ENCODE measurements at places on chromosomes 16 and 17.

- DNase-seq: no peak
Observed at GRCh38 chr17:36641331-36641876, 40.0 kb downstream of the MRM1 start.

GRCh38 chr17:58531661-58532554 is 17.5 kb upstream of the MTMR4 start:
- peak; percentile 69 for DNase-seq

- no peak for DNase-seq
Observed at GRCh38 chr16:50282010-50282538, 15.7 kb downstream of the ADCY7 start.

DNA sequence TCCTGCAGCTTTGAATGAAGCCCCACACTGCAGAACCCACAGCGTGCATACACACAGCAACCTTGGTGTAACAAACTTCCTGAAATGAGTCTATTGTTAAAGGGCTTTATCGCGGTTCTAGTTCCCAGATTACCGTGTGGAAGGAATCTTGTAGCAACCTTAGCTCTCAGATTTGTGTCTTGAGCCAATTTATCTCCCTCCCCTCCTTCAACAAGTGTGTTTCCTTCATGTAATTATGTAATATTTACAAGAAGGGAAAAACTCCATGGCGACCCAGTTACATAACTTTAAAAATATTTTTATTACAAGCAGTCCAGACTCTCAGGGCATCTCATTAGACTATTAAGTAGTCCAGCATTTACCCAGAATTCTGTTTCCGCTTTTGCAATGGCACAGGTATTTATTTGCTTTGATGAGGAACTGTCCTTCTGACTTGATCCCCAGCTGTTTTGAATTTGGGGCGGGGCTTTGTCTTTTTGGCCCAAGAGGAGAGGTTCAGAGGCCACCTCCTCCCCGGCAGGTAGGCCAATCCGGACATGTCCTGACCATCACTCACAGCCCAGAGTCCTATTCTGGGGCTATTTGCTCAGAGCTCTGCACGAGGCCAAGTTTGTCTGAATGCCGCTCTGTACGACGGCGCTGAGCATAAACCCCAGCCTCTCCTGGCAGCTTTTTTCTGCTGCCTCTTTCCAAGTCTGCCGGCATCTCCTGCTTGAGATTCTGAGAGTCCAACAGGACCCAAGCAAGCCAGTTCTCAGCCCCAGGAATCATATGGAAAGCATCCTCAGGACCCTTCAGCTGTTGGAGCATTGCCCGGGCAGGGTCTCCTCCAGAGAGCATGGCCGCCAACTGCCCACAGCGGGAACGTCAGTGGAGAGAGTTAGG is 35.6 kb downstream of the CLEC16A start:
- no peak for DNase-seq

DNA sequence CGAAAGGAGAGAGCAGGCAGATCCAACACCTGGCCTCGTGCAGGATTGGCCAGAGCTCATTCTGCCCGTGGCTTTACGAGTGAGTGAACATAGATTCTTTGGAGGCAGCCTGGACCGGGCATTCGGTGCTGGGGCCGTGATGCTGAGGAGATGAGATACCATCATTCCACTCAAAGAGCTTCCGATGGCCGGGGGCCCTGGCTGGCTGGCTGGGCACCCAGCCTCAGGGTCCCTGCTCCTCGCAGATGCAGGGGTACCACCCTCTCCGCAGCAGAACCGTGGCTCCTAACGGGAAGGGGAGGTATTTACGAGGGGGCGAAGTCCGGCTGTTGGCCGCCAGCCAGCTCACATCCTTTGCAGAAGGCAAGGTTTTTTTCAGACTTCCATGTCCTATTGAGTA is 66.1 kb upstream of the FOXF1 start:
- no peak for DNase-seq

GRCh38 chr17:75133001-75133400 is 1.5 kb upstream of the NT5C start:
- DNase-seq: no peak

GRCh38 chr17:81608082-81608481 is 28.8 kb downstream of the NPLOC4 start:
- no peak for DNase-seq

DNA sequence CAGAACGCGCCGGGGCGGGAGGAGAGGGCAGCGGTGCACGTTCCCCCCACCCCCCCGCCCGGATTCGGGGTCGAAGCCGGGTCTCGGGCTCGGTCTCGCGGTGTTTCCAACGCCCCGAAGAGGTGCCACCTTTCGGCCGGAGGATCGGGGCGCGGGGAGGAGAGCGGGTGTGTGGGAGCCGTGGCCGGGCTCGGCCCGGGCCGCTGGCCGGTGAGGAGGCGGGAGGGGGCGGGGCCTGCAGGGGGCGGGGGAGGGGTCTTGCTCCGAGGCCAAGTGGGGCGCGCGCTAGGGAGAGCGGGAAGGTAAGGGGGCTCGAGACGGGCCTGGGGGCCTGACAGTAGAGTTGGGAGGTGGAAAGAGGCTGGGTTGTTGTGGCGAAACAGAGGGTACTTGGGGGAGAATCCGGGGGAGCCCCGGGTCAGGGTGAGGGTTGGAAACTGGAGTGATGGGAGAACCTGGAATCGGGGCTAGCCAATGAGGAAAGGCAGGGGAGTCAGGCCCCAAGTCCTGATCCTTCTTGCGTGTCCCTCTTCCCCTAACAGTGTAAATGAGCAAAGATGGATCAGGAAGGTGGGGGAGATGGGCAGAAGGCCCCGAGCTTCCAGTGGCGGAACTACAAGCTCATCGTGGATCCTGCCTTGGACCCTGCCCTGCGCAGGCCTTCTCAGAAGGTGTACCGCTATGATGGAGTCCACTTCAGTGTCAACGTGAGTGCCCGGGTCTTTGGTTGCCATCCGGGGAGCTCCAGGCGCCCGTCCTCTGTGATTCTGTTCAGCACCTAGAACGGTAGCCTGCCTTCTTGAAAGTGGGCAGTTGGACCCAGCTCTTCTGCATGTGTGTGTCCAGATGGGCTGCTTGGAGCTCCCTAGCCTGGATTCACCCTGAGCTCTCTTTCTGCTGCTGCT is 873 bp downstream of the SETD1A start:
- DNase-seq: peak; percentile 78

DNA sequence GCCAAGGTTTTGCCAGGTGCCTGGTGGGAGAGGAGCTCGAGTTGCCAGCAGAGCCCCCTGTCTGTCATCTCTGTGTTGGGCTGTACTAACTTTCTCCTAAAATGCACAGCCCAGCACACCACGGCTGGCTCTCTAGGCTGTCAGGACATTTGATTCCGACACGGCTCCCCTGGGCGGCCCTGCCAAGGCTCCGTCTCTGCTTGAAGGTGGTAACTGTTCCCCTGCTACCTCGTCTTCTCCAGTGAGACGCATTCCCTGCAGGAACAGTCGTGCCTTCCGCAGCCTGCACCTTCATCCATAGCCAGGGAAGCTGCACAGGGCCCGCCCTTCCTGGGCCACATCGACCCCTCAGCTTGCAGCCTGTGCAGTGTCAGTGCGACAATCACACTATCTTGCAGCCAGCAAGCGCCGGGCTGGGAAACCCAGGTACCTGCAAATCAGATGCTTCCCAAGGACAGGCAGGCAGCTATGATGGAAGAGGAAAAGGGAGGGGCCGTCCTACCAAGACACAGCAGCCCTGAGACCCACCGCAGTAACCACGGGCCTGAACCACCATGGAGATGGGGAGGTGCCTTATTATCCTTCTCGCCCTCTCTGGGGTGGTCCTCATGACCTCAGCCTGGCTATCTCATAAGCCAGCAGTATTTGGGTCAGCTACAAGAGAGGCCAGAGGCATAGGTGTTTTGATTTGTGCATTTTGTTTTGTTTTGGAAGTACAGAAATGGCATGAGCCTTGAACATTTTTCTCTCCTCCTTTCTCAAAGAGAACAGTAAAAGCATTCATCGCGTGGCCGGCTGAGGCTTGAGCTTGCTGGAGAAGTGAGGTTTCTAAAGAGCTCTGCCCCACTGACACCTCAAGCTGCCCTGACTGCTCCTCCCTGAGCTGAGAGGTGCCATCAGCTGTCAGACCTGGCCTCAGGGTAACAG is 361.7 kb upstream of the TNRC6C start:
- no peak for DNase-seq

DNA sequence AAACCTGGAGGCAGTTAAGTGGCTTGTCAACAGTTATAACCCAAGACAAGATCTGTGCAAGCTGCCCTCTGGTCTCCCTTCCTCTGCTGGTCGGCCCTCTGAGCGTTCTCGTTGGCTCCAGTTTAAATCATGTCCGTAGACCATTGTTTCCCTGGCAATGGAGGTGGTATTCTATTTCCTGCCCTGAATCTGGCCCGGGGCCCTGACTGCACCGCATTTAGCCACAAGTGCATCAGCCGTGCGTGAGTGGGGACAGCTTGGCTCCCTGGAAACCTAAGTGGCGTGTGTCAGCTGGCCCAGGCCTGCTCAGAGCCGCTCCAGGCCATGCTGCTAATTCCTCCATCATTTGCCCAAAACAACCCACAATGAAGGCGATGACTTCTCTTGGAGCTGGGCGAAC is 15.0 kb upstream of the MYLK3 start:
- DNase-seq: no peak

- DNase-seq: no peak
Observed at GRCh38 chr17:49229076-49229804, 1.3 kb downstream of the PHOSPHO1 start.

DNA sequence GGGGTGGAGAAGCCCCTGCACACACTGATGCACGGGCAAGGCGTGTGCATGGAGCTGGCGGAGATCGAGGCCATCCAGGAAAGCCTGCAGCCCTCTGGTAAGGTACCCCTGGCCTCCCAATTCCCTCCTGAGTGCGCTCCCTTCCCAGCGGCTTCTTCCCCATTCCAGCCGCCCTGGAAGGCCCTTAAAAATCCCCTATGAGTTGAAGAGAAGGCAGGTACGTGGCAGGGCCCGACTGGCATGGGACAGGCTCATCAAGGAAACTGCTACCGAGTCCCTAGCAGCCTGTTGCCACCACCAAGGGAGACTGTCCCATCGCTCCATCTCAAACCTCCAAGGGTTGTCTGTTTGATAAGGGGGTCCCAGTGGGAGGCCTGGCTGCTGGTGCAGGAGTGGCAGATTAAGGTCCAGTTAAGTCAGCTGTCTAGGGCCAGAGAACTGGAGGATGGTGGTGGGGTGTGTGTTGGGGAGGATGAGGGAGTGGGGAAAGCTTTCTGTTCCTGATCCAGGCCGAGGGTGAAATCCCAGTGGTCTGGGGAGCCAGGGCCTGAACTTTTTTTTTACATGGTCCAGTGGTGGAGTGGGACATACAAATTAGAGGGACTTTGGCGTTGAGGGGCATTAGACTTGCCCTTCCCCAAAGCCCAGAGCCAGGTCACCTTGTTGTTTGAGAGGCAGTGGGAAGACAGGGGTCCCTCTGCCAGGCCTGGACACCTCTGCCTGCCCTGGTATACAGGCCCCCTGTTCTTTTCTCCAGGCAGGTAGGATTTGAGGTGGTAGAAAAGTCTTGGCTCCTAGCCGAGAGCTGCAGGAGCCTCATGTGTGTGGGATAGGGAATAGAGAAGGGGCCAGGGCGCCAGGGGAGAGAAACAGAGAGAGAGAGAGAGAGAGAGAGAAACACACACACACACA is 994 bp downstream of the IGFBP4 start:
- DNase-seq: no peak

- DNase-seq: no peak
Observed at GRCh38 chr17:32485261-32486110, 1.3 kb upstream of the CDK5R1 start.

- DNase-seq: no peak
Observed at GRCh38 chr17:43079641-43080302, 45.4 kb downstream of the BRCA1 start.

DNA sequence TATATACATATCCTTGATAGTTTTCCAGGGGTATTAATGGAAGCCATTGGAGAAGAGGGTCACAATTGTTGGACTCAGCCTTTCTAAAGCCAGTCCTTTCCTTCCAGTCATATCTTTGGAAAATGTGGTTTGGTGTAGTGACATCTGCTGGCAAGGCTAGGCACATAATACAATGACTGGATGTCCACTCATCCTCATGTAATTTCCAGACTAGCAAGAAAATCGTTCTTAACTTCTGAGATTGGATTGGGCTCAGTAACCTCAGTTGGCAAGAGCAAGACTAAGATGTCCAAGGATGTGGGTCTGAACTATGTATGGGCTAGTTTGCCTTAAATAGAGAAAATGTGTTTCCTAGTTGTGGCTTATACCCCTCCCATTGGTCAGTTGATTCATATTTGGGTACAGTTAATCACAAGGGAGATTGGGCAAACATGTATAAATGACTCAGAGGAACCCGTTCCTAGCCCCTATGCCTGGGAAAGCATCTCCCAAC is 8.7 kb upstream of the KAT7 start:
- peak; percentile 38 for DNase-seq

GRCh38 chr17:35162755-35163154 is 15.1 kb downstream of the UNC45B start:
- DNase-seq: no peak

DNA sequence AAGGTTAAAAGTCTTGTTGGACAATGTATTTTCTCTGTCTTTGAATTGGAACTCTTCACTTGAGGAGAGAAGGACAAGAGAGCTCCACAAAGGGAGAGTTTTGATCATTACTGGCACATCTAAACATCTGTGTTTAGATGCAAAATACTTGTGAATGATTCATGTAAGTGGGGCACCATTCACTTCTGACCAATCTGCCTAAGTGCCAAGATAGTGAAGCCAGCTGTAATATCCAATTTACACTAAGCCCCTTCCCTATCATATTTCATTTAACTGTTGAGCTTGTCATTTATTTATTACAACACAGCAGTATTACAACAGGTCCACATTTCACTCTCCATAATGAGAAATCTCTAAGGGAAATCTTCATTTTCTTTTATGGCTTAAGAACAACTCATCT is 832.3 kb upstream of the GOT2 start:
- no peak for DNase-seq

DNA sequence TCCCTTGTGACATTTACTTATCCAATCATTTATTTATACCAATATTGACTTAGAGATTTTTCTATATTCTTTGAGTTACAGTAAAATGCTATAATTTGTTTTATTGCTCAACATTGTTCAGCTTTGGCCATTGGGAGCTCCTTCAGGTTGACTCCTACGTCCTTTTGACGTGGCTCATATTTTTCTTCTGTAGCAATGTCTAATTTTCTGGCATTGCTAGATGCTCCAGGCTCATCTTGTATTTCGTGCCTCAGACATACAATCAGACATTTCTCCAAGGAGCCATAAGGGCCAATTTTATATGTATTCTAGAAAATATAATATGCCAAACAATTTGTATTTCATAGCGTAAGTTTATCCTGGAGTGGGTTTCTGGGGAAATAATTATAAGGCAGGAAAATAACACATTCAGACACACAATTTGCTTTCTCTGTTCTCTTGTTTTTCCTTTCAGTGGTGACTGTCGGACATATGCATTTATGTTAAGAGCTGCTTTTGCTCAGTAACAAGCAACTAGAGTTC is 355.1 kb upstream of the MON1B start:
- no peak for DNase-seq
